ENCODE measurements at places on chromosomes 16 and 17.

DNA sequence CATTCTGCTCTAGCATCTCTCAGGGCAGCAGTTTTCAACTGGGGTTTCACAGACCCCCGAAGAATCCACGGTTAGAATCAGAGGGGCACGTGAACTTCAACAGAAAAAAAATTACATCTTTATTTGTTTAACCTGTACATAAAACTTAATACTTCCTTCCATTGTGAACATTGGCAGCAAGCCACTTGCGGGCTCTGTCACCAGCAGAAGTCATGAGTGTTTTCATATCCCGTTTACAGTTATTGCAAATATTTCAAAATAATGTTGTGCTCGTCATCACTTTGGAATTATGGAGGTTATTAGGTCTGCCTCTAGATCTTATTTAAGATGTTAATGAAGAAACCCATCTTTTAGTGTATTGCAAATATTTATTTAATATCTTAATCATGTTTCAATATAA is 109.8 kb downstream of the SDR42E1 start:
- no peak for DNase-seq

- DNase-seq, result no peak
These were observed 52.6 kb downstream of the MAP2K6 start for GRCh38 chr17:69466905-69467667.

- no peak for DNase-seq
These were observed 30.1 kb downstream of the NDEL1 start for GRCh38 chr17:8465759-8466158.

- DNase-seq, result peak; percentile 80
These were observed 211.9 kb downstream of the PRKCA start for GRCh38 chr17:66514227-66514806.

GRCh38 chr17:74525465-74525725 is 5.9 kb downstream of the CD300LB start:
- no peak for DNase-seq

- no peak for DNase-seq
These were observed 3.1 kb upstream of the WFIKKN1 start for GRCh38 chr16:627454-628239.

- no peak for DNase-seq
These were observed 29.7 kb upstream of the WSB1 start for GRCh38 chr17:27264068-27264812.

DNA sequence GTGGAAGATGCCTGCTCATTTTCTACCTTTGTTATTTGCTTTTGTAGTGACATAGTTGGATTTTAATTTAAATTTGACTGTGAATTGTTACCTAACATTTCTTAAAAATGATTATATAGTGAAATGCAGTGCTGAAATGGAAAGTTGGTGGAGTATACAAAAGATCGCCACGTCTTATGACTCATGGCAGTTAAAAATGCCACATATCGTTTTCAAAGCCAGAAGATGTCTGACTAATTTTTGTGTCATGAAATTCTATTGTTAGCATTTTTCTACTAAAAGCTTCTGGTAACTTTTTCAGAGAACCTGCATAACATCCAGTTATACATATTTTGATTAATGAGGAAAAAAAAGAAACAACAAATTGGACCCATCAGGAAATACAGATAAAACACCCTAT is 20.6 kb downstream of the MAP2K4 start:
- peak; percentile 19 for DNase-seq

DNA sequence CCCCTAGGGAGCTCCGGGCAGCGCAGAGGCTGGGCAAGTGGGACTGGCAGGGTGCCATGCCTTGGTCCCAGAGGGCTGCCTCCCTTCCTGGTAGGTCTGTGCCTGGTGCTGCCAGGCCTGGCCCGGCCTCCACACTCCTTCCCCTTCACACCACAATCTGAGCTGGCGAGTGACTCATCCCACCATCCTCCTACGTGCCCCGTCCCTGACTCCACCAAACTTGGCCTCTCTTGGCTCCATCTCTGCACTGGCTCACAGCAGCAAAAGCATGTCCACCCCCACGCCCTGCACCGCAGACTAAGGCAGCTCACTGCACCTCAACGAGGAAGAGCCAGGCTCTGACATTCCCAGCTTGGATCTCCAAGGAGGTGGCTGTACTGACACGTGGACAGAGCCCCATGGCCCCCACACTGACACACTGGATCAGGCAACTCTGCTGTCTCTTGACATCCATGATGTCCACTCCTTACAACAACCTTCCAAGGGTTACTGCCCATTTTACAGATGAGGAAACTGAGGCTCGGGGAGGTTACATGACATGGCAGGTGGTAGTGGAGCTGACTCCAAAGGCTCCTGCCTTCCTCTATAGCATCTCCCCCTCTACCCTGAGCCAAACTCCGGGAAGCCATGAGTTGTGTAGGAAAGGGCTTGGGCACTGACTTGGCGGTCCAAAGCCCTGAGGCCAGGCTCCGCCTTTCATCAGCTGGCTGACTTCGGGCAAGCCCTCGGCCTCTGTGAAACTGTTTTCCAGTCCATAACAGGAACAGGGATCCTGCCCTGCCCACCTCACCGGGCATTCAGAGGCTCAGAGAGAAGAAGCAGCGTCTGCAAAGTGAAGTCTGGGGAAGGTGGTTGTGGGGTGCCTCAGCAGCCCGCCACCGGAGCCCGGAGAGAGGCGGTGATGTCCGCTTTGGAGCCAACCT is 20.1 kb upstream of the KRT19 start:
- peak; percentile 70 for DNase-seq

GRCh38 chr16:1781758-1782407 is 488 bp downstream of the SPSB3 start:
- peak; percentile 32 for DNase-seq

DNA sequence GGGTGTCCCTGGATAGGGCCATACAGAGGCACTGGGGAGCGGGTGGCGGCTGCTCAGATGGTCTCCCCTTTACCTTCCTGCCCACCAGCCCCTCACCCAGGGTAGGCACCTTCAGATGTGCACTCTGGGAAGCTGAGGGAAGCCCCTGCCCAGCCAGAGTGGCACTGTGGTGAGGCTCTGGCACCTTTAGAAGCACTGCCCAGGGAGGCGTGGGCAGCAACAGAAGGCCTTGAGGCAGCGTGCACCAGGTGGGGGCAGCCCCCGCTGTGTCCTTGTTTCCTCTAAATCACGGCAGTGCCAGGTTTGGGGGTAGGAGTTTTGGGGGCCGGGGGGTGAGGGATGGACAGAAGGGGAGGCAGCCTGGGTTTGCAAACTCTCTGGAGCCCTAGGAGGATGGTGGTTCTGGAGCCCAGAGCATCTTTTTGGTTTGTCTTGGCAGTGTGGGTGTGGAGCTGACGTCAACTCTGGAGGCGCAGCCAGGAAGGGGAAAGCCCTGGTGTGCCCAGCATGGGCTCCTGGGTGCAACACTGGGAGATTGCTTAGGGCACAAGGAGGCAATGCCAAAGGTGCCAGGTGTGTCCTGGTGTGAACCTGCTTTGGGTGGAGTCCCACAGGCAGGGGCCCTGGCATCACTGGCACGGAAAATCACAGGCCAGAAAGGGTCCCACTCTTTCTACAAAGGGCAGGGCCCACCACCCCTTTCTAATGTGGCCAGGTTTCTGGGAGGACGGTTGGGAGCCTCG is 23.1 kb upstream of the CDC42EP4 start:
- no peak for DNase-seq

- DNase-seq, result no peak
These were observed 45.9 kb downstream of the MAP1LC3B start for GRCh38 chr16:87437911-87438610.

GRCh38 chr16:19517424-19518089 is 4.3 kb downstream of the GDE1 start:
- DNase-seq, result peak; percentile 73

GRCh38 chr17:68941761-68942160 is 13.4 kb downstream of the ABCA8 start:
- DNase-seq, result no peak

GRCh38 chr16:49462362-49462988 is 88.9 kb downstream of the C16orf78 start:
- no peak for DNase-seq

DNA sequence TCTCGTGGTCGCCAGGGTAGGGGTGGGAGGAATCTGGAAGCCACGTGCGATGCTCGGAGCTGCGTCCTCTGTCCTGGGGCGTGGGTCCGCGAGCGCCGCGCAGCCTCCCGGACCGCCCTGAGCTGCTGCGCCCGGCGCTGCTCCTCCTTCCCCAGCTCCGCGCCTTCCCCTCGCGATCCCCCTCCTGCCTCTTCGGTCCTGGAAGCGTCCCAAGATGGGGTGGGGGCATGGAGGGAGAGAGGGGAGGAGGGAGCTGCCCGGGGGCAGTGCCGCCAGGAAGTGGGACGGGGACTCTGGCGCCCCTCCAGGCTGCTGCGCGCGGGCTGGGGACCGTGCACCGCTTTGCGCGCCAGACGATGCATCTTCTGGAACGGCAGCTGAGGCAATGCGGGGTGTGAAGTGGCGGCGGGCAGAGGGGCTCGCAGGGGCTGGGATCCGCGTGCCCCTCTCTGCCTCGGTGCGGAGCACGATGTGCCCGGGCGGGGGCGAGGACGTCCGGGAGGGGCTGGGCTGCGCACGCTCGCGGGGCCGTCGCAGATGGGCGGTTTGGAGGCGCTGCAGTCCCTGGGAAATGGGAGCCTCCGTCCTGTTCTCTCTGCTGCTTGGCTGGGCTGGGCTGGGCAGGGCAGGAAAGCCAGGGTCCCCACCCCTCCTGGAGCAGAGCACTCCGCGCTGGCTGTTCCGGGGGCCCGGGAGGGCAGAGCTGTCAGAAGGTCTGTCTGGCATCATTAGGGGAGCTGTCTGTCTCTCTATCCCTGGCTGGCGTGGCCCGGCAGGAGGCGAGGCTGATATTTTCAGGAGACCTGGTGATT is 388.0 kb downstream of the SEC14L1 start:
- peak; percentile 16 for DNase-seq

DNA sequence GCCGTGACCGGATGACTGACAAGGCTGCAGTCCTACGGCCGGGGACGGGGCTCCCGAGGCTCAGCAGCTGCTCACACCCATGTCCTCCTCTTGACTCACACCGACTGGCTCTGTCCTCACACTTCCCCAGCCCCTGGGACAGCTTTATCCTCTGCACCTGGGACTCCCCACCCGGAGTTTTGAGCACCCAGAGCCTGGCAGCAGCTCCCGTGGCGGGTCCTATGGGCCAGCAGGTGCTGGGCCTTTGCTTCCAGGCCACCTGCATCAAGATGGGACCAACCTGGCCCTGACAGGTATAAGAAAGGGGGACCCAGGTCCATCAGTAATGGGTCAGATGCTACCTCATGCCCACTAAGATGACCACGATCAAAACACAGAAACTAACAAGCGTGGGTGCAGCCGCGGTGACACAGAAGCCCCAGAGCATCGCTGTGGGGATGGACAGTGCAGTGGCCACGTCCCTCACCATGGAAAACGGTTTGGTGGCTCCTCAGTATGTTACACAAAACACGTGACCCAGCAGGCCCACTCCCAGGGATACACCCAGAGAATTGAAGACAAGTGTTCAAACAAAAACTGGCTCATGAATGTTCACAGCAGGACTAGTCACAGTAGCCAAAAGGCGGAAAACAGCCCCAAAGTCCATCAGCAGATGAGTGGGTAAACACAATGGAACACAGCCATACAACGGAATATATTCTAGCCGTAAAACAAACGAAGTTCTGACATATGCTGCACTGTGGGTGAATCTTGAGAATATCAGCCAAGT is 3.3 kb upstream of the NOTUM start:
- DNase-seq, result no peak

DNA sequence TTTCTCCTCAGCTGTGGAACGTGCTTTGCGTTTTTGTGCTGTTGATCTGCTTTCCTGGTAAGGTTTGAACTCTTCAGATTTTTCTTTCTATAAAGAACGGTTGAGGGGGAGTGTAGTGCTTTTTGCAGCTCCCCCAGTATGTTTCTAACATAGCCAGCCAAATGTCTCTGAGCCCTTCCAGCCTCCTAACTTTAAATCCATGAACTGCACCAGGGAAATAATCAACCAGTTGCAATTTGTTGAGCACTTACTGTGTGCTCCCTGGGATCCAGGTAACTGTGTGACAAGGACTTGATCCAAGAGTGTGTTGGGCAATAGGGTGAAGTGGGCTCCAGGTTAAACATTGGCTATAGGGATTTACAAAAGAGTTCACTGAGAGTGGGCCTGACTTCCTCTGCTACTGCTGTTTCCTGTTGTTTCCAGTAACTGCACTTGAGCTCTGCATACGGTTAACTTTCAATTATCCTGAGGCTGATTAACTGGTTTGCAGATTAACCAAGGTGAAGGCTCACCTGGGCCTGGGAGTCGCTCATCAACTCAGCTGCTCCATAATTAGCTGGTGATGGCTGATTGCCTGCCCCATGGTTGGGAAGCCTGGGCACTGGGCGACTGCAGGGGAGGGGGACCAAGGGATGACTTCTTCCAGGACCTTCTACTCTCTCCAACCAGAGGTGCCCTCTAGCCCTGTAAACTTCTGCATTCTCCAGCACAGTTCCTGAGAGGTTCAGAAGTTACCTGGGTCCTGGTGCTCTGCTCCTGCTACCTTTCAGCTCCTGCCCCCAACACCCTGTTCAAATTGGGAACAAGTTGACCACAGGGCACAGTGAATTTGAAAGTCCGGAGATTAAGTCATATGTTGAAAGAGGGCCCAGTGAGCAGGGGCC is 19.5 kb downstream of the HLF start:
- no peak for DNase-seq

DNA sequence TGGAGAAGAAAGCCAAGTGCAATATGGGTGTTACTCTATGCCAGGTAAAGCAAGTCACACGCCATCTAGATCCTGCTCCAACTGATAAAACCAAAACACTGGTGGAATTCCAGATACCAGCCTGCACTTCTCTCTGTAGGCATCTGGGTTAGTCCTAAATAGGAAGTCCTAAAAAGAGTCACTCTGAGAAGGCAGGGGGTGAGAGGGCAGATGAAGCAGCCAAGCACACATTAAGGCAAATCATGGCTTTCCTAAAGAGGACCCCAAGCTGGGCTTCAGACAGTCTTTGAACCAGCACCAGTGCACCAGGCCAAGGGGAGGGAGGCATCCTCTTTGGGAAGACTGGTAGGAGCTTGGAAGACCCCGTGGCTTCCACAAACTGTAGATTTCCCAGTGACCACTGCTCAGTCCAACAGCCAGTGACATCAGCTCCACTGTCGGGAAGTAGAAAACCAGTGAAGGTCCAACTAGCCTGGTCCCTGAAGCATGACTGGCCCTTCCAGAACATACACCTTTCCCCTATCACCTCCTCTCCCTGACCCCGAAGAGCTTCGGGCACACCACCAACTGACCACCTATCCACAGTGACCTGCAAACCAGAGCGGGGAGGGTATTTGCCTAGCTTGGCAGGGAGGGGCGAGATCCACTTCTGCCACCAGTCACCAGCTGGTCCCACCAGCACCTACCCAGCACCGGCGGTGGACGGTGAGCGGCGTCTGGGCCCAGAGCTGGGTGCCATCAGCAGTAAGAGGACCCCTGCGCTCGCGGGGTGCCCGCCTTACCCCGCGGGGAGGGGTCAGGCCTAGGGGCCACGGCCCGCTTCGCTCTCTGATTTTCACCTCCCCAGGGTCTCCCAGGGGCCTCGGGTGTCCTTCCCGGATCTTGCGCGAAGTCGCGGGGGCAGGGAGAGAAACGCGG is 1.0 kb downstream of the LITAF start:
- peak; percentile 23 for DNase-seq

- no peak for DNase-seq
These were observed 24.9 kb downstream of the GSE1 start for GRCh38 chr16:85637808-85638647.

DNA sequence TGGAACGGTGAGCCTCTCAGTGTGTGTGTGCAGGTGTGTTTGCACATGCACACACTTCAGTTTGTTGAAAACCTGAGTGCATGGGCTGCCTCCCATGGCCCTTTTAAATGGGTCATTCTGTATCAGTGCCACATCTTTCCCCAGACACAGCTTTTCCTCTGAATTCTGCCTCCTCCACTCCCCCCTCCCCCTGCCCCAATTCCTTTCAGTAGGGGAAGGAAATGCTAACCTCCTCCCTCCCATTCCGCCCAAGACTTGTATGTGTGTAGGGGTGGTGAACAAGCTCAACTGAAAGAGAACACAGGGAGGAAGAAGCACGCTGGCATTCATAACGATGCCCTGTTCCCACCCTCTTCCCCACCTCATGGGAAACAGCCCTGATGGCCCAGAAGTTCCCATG is 34.3 kb downstream of the C17orf75 start:
- DNase-seq, result no peak

All from activated CD4-positive, alpha-beta T cell treated with anti-CD3 and anti-CD28 coated beads, Interleukin-2, Interleukin-6, amounts not matched to agents 100 ng/mL and 50 ng/mL, durations not matched to agents 16 hours and 8 hours (primary cell).